ENCODE measurements at places on chromosomes 7 and 10. TPM values are rescaled to one million over a fixed set of nuclear protein-coding genes. Genes with fewer than 3 reads are reported as not detected.
A peak's percentile ranks its signal among the peaks of the same experiment; 100 is the strongest.

The SFTPA1 gene
- not detected for total RNA-seq

The DMBT1 gene
- total RNA-seq: 1.5 TPM

DNA sequence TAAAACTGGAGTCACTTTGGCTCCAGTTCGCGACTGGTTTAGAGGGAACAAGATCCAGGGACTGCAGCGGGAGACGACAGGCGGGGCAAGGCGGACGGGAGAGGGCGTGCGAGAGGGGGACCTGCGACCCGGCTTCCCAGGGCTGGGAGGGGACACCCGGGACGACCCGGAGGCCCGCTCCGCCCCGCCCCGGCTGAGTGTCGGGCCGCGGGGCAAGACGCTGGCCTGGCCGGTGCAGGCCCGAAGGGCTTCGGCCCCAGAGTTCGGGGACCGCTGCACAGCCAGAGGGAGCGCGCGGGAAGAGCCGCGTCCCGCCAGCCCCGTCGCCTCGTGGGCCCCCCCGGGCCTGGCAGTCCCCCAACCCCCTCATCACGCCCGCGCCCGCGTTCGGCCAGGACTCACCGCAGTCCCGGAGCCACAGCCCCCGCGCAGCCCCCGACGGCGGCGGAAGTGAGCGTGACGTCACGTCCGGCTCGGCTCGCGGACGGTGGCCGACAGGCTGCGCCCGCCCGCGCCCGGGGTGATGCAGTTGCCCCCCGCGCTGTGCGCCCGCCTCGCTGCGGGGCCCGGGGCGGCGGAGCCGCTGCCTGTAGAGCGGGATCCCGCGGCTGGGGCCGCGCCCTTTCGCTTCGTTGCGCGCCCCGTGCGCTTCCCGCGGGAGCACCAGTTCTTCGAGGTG is at the start of the genes TUBGCP2 and ZNF511:
Gene TUBGCP2, minus strand, starts transcription at position 452 of the 679 bp plus-strand sequence. CDS start 5,931 bp downstream, outside the sequence.
Gene ZNF511, plus strand, starts transcription at position 494 of the 679 bp plus-strand sequence. Its CDS starts 30 bp downstream, at position 524.
- DNase-seq: peak; percentile 94

DNA sequence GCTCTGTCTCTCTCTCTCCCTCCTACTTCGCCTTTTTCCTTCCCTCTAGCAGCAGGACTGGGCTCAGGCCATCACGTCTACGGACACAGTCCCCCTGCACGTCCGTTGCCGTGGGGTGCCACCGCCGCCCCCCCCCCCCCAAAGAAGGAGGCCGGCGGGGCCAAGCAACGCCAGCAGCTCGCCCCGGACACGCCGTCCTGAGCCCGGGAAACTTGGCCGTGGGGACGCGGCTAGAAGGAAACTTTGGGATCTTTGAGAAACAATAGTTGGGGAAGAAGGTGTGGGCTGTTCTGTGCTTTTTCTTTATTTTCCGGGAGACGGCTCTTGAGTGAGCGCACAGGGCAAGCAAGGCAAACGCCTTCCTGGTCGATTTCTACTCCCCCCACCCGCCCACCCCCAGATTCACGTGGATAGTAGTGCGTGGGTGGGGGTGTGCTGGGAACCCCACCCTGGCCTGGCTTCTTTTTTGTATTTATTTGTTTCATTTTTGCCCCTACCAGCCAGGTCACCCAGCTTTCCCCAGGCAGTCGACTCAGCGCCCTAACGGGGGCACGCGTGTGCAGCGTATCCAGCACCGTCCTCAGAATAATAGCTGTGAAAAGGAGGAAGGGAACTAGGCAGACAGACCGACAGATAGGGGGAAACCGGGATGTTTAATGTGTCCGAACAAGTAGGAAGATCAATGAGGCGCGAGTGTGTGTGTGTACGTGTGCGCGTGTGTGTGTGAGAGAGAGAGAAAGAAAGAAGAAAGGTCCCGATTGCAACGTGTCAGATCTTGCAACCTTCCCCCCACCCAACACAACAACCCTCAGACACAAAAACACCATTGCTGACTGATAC is 1.4 kb downstream of the MXI1 start:
- peak; percentile 58 for DNase-seq

DNA sequence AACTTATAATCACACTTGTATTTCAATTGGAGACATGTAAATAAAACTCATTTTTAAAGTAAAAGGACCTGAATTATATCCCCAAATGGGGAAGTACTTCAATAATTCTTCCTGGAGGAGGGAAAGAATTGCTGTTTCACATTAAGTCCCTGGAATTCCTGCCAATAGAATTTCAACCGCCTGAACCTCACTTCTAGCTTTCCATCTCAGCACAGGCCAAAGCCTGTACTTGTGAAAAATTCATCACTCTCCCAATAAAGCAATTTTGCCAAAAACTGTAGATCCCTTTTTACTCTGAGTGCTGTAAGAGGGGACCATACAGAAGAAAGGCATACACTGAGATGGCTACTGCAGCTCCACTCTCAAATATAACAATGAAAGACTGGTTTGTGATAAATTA is 54.8 kb downstream of the CADPS2 start:
- DNase-seq: no peak

GRCh38 chr10:132117146-132117545 is 51.4 kb downstream of the JAKMIP3 start:
- DNase-seq: no peak

- no peak for DNase-seq
Measured at GRCh38 chr7:51321961-51322515, 5.4 kb upstream of the COBL start.

The GIMAP1 gene
- total RNA-seq: not detected

- no peak for DNase-seq
Measured at GRCh38 chr10:69247313-69247710, 27.2 kb downstream of the HKDC1 start.

The SFXN2 gene
- total RNA-seq: 17.5 TPM

The SPDYE2B gene
- total RNA-seq: not detected

The SLC13A1 gene
- total RNA-seq: 0.07 TPM

GRCh38 chr10:1006573-1006972 is 18.3 kb downstream of the GTPBP4 start:
- DNase-seq: no peak

Measured in hepatocyte (in vitro differentiated cells).